ENCODE measurements at places on chromosomes 2 and 18. TPM values are rescaled to one million over a fixed set of nuclear protein-coding genes. Genes with fewer than 3 reads are reported as not detected.

- no peak for DNase-seq
Observed at GRCh38 chr2:104873689-104874054, 19.8 kb downstream of the POU3F3 start.

DNA sequence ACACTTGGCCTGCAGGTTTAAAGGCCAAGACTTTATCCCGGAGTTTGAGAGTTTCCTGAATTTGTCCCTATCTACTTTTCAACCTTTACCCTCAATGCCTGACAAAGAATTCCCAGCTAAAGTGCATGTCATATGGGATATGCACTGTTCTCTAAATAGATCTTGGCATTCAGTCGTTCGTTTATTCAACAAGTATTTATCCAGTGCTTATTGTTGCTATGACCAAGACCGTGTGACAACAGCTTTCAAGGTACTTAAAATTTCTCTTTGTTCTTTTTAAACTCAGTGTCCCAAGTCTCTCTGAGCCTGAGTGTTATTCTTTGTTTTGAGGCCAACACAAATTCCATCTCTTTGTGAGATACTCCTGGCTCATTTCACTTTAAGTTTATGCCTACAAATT is 133.4 kb downstream of the RGPD3 start:
- DNase-seq = no peak

- DNase-seq = no peak
Observed at GRCh38 chr2:232535761-232536530, 3.5 kb upstream of the CHRNG start.

- DNase-seq = no peak
Observed at GRCh38 chr18:28834889-28835288, 658.0 kb upstream of the CDH2 start.

GRCh38 chr2:238573916-238574315 is 147.2 kb downstream of the ASB1 start:
- no peak for DNase-seq

GRCh38 chr2:178225006-178225805 is 30.9 kb downstream of the OSBPL6 start:
- DNase-seq = no peak

DNA sequence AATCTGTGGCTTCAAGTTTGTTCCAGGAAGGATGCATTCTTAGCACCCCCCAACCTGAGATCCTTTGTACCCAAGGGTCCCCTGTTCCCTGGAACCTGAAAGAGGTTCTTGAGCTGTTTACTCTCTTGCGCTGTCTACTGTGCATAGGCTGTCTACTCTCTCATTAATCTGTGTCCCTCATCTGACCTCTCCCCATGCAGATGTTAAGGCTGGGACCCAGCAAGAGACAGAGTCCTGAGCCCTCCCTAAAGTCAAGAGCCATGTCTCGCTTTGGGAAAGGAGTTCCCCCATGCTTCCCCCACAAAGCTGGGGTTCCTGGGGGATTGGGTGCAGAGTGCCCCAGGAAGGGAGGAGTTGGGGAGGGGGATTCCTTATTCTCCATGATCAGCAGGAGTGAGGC is 312.9 kb downstream of the CYP26B1 start:
- no peak for DNase-seq

DNA sequence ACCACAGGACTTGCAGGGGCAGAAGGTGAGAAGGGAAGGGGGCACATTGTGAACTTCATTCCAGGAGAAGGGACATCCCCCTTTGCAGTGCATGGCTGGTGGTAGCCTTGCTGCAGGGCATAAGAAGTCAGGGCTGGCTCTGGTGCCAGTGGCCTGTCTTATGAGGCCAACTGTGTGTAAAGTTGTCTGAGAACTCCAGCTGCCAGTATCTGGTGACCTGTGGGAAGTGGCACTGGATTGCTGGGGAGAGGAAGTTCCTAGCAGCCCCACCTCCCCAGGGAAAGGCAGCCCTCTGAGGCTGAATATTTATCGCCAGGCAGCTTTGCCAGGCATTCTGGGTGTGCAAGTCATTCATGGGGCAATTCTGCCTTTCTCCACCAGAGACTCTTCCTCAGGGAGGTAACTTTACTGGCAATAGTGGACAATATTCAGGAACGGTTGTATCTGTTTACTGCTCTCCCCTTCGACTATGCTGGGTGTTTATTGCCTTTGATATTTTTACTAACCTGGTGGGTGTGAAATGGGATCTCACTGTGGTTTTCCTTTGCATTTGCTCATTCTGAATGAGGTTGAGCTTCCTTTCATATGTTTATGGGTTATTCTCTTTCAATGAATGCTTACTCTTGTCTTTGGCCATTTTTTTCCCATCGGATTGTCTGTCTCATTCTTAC is 12.3 kb downstream of the TRPM8 start:
- DNase-seq = no peak

DNA sequence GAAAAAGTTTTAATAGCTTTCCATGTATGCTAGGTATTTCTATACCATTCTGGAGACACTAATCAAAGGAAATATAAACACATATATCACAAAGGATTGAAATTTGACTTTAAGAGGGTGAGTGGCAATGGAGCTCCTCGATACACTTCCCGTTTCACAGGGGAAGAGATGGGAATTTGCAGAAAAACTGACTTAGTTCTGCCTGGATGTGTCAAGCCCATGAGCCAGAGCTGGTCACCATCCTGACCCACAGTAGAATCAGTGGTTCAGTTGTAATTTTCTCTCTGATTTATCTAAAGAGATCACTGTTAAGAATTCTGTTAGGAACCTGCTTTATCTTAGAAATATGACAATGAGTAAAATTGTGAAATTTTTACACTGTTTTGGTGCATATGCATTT is 34.2 kb downstream of the PLCL1 start:
- DNase-seq = no peak

Gene IMPA2
- polyA plus RNA-seq = 94.5 TPM

Gene COBLL1
- 142 TPM for polyA plus RNA-seq

Gene CHN1
- polyA plus RNA-seq = 34.7 TPM

Gene UPP2
- 11.2 TPM for polyA plus RNA-seq

Gene HAUS1
- polyA plus RNA-seq = 54.2 TPM

Gene PCARE
- polyA plus RNA-seq = 0.43 TPM

Gene ZNF396
- polyA plus RNA-seq = 7.2 TPM
